ENCODE measurements at places on chromosomes 4 and X.

GRCh38 chr4:119286377-119287002, 35.4 kb downstream of the FABP2 start:
- DNase-seq: no peak

DNA sequence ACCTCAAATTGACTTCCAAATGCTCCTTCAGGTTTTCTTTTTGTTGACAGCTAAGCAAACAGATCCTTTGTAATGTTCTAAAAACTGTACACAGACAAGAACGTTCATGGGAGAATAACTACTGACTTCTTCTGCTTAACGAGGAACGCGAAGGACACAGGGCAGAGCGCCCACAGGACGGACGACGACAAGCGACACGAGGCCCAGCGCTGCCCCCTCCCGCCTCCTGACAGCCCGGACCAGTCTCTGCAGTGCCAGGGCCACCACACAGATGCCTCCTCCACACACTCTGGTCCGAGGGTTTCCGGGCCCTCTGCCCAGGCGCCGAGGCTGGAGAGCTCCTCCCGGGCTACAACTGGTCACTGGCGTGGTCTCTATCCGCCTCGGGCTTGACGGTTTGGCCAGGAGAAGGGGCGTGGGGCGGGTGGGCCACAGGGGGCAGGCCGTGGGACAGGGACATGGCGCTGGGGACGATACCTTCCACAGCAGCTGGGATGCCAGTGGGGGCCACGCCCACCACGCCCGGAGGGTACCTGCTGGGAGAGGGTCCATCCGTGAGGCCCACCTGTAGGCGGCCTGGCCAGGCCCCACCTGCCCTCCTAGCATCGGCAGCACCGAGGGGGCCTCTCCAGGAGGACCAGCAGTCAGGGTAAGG, 36.9 kb downstream of the CTBP1 start:
- DNase-seq: no peak

DNA sequence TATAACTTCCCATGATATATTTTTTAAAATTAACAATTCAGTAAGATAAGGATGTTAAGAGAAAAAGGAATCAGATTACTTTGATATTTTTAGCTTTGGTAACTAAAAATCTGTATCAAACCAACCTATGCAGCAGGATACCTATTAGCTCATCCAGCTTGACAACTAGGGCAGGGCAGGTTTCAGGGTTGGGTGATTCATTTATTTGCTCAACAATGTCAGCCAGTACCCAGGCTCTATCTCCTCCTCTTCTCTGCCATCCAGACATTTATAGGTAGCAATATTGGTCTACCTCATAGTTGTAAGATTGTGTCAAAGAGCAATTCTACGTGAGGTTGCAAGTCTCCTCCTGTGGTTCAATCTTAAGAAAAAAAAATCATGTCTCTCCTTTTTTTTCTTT, 421.9 kb downstream of the ANKRD50 start:
- no peak for DNase-seq

DNA sequence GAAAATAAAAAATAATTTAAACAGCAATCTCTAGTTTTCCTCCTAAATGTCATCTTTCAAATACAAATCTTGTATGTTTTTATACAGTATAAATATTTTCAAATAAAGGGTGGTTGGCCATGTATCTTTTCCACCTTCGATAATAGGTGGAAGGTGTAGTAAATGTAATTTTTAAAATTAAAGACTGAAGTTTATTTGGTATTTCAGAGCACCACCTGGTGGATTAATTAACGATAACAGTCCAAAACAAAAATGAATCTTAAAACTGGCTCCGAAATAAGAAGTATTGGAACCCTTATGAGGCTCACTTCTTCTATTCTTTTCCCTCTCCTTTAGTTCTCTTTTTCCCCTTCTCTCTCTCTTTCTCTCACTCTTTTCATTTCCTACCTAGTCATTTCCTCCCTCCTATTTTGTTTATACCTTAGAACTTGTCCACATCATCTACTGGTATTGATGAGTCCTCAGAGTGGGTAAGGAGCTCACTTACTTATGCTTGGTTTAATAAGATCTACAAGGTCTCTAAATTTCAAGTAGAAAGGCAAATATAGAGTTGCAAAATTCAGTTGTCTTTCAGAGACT, 82.9 kb upstream of the EXOC1L start:
- no peak for DNase-seq

GRCh38 chrX:82081027-82081426, 879.1 kb downstream of the SH3BGRL start:
- DNase-seq: no peak

GRCh38 chr4:150289198-150289597, 211.0 kb downstream of the DCLK2 start:
- no peak for DNase-seq

DNA sequence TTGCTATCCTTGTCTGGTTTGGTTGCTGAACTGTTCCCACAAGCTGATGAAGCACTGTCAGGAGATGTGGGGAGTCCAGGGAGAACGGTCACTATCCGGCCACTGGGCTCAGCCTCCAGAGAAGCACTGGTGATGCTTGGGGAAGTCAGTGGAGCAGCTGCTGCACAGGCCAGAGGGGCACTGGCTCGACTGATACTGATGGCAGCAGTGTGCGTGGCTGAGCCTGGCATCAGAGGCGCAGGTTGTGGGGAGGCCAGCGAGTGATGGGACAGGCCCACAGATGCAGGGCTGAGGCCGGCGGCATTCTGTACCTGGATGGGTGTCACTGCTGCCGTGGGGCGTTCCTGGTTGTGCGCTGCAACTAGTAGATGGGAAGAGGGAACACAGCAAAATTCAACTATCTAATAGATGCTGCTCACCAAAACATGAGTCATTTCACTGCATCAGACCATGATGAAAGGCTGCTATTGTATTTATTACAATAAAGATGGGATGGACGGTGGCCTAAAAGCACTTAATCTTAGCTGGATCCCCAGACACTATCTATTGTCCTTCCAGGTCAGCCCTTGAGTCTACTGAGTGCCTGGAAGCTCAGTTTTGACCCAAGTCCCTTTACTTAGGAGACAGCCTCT, 106.3 kb upstream of the CBR4 start:
- no peak for DNase-seq

DNA sequence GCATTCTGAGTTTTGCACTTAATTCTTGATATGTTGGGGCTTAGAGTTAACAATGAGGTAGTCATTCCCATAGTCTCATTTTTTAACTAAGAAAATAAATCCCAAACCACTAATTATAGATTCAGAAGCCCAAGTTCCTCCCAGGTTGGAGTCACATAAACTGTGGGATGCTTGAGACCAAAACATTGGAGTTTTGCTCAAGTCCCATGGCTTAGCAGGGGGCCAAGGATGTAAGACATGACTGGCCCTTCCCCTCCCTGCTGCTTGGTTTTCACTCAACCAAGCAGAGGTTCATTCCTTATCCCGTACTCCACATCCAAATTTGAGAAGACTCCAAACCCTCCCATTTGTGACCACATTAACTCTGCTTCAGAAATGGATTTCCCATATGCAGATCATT, 101.3 kb downstream of the LIMCH1 start:
- DNase-seq: no peak

- no peak for DNase-seq
Observed at GRCh38 chr4:112951362-112952312, 97.8 kb upstream of the ANK2 start.

GRCh38 chr4:54091637-54092404, 8.1 kb upstream of the GSX2 start:
- peak; percentile 54 for DNase-seq

DNA sequence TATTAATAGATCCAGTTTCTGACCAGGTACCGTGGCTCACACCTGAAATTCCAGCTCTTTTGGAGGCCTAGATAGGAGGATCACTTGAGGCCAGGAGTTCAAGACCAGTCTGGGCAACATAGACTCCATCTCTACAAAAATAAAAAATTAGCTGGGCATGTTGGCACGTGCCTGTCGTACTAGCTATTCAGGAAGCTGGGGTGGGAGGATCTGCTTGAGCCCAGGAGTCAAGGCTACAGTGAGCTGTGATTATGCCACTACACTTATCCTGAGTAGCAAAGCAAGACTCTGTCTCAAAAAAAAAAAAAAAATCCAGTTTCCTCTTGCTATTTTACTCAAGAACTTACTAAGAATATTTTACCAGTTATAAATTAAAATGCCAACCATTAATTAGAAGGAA, 91.7 kb downstream of the SLC10A6 start:
- no peak for DNase-seq

- DNase-seq: no peak
Observed at GRCh38 chr4:168555437-168555836, 58.6 kb downstream of the PALLD start.

DNA sequence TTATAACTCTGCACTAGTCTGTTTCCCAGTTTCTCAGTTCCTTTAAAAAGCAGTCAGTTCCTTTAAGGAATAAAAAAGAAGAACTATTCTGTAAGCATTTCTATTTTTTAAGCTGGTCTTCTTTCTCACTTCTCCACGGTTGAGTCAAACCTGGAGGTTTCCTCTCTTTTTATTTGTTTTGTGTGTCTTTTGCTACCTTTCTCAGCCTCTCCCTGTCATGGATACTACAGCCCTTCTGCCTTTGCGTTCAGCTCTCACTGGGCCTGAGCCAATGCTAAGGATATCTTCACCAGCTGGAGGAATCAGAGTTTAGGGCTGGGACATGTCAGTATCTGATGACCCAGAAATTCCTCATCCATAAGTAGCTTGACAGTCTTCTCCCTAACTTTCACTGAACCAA, 49.7 kb upstream of the PRKX start:
- DNase-seq: no peak

DNA sequence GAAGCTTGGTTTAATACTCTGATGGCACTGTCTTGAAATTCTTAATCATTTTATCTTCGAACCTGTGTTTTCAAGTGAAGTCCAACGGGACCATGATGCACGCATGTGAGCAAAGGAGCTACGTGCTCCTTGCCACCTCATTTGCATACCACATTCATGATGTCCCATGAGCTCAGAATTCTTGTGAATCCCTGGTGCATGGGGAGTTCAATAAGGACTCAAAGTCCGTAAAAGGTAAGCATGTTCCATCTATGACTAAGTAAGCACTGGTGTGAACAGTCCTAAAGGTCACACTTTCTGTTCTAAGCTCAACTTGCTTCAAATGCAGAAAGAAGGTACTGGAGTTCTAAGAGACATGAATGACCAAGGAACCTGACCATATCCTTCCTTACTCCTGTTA, 13.1 kb upstream of the GPM6B start:
- DNase-seq: no peak

- DNase-seq: no peak
Observed at GRCh38 chrX:39665830-39666518, 431.8 kb downstream of the BCOR start.

Measured in NCI-H187 (cell line).